ENCODE measurements at places on chromosomes 13 and 19. TPM values are rescaled to one million over a fixed set of nuclear protein-coding genes. Genes with fewer than 3 reads are reported as not detected.
A peak's percentile ranks its signal among the peaks of the same experiment; 100 is the strongest.

CYP2A7 gene
- not detected for total RNA-seq

WASF3 gene
- total RNA-seq, result not detected

- DNase-seq, result no peak
Observed at GRCh38 chr19:43759515-43759914, 4.8 kb upstream of the SMG9 start.

DNA sequence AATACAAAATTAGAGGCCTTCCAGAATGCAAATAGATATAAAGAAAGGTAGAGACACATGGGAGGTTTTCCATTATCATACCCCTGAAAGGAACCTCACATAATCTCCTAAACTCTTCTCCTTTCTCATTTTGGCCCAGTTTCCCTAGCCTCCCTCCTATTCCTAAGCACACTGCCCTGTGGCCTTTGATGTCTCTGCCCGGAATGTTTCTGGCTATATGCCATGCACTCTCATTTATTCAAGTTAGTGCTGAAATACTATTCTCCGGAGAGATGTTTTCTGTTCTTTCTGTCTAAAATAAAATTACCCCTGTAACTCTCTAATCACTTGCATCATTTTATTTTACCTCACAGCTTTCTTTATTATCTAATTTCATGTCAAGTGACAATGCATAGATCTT is 1287.7 kb downstream of the SLITRK5 start:
- DNase-seq, result no peak

DNA sequence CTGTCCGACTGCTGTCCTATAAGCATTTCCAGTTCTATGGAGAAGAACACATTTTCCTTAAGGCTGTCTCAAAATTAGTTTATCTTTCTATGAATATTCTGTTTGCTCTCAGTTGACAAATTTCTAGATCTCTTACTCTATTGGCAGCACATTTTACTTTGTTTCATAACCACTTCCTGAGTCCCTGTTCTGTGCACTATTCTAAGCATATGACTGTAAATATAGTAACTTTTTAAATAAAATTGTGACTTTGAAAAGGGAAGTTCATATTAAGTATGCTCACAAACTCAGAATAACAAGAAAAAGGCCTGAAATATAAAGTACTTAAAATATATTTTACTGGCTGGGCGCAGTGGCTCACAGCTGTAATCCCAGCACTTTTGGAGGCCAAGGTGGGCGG is 56.5 kb upstream of the HTR2A start:
- no peak for DNase-seq

- no peak for DNase-seq
Observed at GRCh38 chr13:93217721-93218261, 8.8 kb upstream of the GPC6 start.

DNA sequence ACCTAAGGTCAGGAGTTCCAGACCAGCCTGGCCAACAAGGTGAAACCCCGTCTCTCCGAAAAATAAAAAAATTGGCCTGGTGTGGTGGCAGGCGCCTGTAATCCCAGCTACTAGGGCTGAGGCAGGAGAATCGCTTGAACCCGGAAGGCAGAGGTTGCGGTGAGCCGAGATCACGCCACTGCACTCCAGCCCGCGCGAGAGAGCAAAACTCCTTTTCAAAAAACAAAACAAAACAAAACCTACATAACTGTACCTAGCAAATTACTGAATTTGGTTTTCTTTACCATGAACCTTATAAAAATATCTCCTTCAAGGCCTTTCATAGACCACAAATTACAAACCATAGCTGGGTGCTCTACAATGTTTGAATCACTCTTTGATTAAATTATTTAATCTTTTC is 760 bp downstream of the ZNF91 start:
- DNase-seq, result peak; percentile 67

DNA sequence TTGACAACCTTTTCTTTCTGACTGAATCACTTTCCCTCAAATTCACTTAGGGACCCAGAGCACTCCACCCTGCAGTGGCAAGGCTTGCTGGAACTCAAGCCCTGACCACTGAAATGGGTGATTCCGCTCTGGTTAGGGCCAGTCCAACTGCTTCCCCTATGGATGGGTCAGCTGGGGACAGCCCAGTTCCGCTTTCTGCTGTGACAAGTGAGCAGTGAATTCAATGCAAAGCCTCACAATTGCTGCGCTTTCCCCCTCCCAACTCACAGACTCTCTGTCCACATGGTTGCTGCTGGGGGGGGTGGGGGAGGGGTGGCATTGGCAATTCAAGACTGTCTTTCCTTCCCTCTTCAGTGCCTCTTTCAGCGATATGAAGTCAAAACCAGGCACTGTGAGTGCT is 18.7 kb downstream of the CD70 start:
- no peak for DNase-seq

- DNase-seq, result no peak
Observed at GRCh38 chr13:104422668-104423067, 1356.5 kb upstream of the SLC10A2 start.

DNA sequence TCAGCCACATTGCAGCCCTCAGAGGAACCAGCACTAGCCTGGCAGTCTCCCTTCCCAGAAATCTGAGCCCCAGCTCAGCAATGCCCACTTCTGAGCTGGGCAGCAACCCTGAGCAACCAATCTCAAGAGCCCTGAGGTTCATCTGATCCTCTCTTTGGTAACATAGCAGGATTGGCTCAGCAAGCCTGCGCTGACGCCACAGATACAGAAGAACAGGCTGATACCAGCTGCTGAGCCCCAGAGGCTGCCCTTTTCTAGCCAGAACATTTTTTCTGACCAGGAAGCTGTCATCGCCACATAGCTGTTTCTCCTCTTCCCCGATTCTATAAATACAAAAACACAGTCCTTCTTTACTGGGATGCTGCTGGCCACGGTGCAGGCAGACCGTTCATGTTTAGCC is 59.8 kb downstream of the TRPM4 start:
- no peak for DNase-seq

DNA sequence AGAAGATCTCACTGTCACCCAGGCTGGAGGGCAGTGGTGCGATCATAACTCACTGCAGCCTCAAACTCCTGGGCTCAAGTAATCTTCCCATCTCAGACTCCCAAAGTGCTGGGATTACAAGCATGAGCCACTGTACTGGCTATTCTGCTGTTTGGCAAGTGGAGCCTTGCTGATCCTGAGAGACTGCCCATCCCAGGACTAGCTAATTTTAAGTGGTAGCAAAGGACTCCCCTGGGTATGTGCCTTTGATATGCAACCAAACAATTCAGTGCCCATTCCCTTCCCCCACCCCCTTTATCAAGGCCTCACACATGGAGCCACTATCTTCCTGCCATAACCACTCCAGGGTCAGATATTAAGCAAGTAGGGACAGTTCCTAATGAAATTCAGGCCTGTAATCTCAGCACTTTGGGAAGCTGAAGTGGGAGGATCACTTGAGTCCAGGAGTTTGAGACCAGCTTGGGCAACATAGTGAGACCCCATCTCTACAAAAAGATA is 17.0 kb upstream of the ZNF460 start:
- no peak for DNase-seq

- no peak for DNase-seq
Observed at GRCh38 chr19:19468424-19469050, 46.8 kb downstream of the TSSK6 start.

Data from natural killer cell (primary cell).